ENCODE measurements at places on chromosomes 2 and 18.

DNA sequence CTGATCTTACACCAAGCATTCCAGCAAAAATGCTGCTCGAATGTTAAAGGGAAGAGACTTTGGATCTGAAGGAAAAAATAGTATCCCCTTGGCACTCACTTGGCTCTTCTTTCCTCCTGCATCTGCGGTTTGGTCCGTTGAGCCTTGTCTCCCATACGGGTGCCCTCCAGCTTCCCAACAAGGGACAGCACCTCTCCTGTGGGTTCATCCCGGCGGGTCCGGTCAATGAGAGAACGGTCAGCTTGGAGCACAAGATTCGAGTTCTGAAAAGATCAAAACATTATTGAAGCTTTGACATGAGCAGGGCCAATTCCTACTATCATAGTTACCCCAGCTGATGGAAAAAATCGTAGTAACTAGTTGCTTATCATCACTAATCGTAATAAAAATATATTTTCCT is 740 bp downstream of the SNRNP200 start:
- DNase-seq = no peak

DNA sequence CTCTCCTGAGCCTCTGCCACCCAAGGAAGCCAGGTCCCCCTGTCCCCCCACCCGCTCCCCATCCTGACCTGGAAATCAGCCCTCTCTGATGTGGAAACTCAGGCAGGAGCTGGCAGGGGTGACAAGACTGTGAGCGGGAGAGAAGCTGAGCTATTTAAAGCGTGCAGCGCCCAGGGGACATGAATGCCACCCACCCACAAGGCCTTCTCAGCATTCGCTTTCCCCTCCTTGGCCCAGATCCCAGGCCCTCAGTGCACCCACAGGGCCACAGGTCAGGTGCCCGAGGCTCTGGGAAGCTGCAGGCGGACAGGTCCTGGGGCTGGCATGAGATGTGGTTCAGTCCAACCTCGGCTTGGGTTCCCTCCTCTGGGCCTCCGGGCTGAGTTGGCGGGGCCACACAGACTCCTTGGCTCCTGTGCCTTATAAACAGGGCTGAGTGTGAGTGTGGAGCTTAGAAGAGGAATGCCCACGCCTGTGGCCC is 168.3 kb downstream of the SMAD7 start:
- DNase-seq = no peak

- no peak for DNase-seq
Measured at GRCh38 chr2:505941-506340, 171.3 kb downstream of the TMEM18 start.

GRCh38 chr18:51952844-51953243 is 387.2 kb upstream of the DCC start:
- no peak for DNase-seq

DNA sequence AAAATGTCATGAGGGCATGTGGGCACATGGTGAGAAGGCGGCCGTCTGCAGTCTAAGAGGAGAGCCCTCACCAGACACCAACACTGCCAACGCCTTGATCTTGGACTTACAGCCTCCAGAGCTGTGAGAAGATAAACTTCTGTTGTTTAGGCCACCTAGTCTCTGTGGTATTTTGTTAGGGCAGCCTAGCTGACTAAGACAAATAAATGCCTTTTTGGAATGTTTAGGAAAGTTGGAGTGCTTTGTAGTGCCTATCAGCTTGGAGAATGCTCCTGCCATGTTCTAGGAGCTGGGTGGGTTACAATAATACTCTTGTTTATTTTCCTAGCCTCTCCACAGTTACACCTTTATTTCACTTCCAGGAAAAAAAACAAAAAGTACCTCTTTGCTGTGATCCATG is 92.0 kb downstream of the SPP2 start:
- DNase-seq = no peak

- DNase-seq = no peak
Measured at GRCh38 chr2:240404174-240404852, 31.1 kb upstream of the GPC1 start.

- peak; percentile 48 for DNase-seq
Measured at GRCh38 chr2:67083951-67084350, 313.2 kb upstream of the ETAA1 start.

GRCh38 chr2:162244541-162245031 is 1.3 kb upstream of the FAP start:
- DNase-seq = no peak

GRCh38 chr2:143254110-143254509 is 124.9 kb downstream of the ARHGAP15 start:
- no peak for DNase-seq

- DNase-seq = peak; percentile 77
Measured at GRCh38 chr2:240060977-240061591, 7.8 kb upstream of the OR6B3 start.

DNA sequence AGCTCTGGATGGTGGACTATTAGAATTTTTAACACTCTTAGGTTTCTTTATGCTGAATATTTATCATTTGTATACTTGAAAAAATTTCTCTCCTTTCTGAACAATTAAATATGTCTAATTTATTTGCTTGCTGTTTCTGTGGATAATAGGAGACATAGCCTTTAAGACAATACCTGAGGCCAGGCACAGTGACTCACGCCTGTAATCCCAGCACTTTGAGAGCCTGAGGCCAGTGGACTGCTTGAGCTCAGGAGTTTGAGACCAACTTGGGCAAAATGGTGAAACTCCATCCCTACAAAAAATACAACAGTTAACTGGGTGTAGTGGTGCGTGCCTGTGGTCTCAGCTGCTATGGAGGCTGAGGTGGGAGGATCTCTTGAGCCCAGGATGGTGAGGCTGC is 54.7 kb downstream of the FAM117B start:
- DNase-seq = no peak

DNA sequence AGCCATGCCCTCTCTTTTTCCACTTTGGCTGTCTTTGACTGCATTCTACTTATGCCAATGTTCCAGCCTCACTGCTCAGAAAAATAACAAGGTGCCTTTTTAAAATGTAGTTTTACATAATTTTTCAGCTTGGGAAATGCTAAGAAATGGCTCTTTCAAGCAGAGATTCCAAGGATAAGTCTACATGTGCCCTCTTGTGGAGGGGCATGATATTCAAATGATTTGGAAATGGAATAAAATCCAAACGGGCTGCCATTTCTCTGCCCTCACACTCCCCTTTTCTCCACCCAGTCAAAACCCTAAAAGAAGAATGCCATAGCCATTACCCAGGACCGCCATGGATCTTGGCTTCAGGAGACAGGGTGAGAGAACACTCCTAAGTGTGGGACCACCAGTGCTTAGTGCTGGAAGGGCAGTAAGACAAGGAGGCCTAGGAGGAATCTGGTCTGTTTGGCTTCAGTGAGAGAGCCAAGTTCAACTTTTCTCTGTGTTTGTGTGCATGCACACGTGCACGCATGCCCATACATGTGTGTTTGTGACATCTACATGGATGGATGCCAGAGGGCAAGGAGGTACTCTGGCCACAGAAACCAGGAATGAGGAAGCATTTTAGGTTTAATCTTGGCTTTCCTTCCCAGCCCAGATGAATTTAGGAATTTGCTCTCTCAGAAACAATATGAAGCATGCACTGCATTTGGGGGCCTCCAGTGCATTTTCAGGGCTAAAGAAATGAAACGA is 174.0 kb upstream of the SLC14A2 start:
- no peak for DNase-seq

DNA sequence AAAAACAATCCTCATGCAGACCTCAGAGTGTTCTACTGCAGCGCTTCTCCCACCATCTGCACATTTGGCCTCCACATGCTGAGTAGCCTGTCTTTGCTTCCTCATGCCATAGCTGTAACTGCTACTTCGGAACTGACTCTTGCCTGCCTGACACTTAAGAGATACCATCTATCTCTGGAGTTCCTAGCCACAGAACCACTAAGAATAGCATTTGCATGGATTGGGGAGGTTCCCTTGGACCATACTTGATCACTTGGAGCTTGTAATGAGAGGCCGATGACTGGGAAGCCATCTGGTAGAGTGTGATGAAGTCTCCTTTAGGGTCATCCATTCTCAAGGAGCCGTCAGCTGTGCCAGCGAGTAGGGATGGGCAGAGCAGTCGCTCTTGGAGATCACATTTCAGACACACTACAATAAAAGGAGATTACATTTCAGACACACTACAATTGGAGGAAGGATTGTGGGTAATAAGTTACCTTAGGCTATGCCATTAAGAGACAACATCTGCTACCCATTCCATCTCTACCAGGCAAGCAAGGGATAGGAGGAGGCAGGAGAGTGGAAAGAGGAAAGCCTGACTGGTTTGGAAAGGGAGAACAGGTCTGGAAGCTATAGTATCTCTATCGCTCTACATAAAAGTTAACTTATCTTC is 21.8 kb downstream of the DOK1 start:
- DNase-seq = no peak

DNA sequence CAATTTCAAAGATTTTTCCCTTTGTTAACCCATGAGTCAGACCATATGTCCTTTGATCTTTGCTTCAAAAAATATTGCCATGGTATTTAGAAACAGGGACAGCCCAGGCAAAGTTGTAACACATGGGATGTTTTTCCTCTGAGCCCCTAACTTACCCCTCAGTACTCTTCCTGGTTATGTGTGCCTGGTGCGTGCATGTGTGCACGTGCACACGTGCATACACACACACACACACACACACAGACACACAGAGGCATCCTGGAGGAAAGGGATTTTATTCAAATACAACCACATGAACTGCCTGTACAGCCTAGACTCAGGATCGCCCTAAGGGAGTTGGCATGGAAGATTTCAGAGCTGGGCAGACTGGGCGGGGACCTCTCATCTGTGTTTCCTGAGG is 5.1 kb downstream of the AFF3 start:
- no peak for DNase-seq

GRCh38 chr2:111057045-111057444 is 63.7 kb upstream of the BCL2L11 start:
- no peak for DNase-seq

- DNase-seq = no peak
Measured at GRCh38 chr2:237866101-237866621, 6.7 kb downstream of the RAMP1 start.

DNA sequence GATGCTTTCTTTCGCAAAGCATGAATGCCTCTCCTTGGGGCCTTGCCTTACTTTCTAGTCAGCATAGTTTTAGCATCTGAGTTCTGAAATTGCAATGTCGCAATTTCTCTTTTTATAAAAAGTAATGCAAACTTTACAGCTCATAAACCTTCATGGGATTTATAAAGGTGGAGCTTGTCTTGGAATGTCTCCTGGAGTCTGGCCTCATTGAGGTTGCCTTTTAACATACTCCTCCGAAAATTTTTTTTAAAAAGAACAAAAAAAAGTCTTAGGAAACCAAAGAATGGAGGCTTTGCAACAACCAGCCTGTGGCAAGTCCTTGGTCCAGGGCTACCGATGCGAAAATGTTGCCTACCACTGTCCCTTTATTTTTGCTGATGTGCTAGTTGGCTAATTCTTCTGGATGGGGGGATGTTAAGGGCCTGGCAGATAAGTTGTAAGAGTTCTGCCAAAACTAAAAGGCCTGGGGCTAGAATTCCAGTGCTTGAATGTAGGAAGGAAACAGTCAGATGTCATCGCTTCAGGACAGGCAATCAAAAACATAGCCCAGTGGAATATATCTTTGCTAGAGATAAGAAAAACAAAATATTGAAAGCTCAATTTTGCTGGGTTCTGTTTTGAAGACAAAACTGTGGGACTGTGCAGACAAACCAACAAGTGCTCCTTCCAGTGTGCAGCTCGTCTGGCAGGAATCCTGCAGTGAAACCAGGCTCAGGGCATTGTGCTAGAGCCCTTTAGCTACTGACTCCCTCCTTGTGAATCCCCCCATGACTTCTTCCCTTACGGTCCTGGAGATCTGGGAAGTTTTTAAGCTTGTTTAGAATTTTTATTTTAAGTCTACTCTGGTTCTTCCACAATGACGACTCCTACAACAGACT is 213.0 kb downstream of the PIEZO2 start:
- DNase-seq = no peak

DNA sequence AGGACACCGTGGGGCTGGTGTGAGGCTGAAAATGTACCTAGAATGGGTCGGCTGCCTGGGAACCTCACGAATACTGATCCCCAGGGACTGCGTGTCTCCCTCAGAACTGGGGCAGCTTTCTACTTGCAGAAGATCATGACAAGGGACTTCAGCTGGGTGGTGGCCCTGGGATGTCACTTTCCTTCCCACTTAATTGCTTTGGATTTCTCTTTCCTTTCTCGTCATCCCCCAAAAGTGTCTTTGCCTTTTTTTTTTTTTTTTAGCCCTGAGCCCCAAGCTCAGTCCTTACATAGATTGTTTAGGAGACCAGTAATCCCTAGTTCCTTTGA is 278.9 kb downstream of the GBX2 start:
- DNase-seq = no peak

GRCh38 chr2:5235701-5236100 is 456.5 kb upstream of the SOX11 start:
- no peak for DNase-seq

GRCh38 chr2:29620890-29621289 is 300.5 kb downstream of the ALK start:
- no peak for DNase-seq

GRCh38 chr2:102239344-102239743 is 52.5 kb downstream of the IL1RL2 start:
- no peak for DNase-seq

GRCh38 chr2:232058063-232058877 is 96.8 kb downstream of the DIS3L2 start:
- no peak for DNase-seq

DNA sequence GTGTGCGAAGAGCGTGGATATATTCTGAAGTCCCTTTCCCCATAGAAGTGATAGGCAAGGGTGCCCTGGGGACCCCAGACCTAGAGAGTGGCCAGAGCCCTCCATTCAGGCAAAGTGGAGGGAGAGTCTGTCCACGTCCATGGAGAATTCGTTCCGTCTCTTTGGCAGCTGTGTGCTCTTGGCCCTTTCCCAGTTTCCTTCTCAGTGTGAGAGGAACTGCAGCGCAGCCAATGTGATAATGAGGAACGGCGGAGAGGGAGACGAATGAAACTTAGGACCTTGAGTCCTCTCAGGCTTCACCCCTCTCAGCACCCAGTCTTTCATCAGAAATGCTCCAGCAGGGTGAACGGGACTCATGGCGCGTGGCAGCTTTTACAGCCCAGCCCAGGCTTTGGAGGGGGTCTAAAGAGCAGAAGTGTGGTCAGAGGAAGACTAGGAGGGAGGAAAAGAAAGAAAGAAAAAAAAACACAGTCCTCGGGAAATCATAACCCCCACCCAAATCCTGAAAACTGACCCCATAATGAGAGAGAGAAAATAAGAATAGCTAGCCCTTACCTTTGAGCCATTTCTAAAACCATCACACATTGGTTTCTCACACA is 95.0 kb upstream of the RIOK3 start:
- no peak for DNase-seq

DNA sequence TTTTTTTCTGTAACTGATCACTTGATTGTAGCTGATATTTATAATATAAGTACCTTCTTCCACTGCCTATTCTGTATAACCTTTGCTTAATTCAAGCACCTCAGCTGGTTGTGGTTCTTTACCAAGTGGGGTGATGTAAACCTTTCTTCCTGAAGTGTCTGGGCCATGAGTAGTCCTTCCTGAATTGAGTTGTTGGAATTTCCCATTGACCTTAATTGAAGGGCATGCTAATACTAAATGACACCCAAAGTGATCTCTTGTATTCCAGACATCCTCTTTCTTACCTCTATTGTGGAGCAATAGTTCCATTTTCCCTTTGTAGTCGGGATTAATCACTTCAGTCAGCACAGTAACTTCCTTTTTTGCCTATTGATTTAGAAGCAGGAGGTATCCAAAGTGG is 1496.8 kb upstream of the CELF4 start:
- no peak for DNase-seq

Data from NCI-H1694 (cell line).